ENCODE measurements at places on chromosomes 7 and 10.

- DNase-seq: no peak
Observed at GRCh38 chr7:158539711-158540146, 47.9 kb downstream of the PTPRN2 start.

- DNase-seq: no peak
Observed at GRCh38 chr7:149154056-149154455, 6.8 kb downstream of the ZNF398 start.

DNA sequence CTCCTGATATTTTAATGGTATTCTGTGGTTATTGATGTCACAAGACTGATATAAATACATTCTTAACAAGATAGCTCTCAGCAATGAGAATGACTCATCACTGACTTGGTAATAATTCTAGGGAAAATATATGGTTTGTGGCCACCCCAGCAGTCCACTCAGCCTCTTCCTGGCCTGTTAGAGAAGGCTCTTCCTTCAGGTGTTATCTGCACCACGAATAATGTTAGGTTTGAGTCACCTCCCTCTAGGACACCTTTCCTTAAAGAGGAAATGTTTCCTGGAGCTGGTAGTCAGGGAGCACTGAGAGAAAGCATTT, 163.3 kb downstream of the SVIL start:
- no peak for DNase-seq

GRCh38 chr7:158396982-158397862, 190.4 kb downstream of the PTPRN2 start:
- DNase-seq: no peak

DNA sequence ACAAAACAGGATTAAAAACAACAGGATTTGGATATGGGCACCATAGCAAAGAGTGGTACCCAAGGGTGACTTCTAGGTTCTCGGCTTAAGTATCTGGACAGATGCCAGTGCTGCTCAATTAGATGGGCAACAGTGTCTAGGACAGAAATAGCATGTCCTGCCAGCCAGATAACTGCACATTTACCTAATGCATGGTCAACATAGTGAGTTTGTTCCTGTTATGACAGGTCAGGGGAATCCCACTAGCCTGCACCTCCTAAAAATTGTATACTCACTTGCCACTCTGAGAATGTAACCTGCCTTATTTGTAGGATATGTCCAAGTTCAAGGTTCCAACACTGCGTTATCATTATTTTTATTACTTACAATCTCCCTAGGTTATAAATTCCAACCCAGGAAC, 471.7 kb downstream of the GRM8 start:
- DNase-seq: no peak

GRCh38 chr7:140694592-140694991, 1.9 kb upstream of the NDUFB2 start:
- no peak for DNase-seq

DNA sequence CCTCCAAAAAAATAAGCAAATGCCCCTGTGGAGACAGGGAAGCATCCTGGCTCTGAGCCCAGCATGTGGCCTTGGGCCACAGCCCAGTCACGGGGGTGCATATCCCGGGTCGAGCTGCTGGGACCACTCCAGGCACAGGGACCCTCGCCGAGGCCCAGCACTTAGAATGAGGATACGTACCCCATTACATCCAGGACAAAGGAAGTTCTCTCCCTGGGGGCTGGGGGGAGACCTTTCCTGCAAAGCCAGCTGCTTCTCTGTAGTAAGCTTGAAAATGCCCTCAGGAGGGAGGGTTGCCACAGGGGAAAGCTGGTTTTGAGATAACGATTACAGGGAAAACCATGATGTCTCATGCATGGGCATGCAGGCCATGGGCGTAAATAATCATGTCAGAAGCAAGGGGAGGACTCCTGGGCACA, 75.5 kb downstream of the HIPK2 start:
- DNase-seq: no peak

DNA sequence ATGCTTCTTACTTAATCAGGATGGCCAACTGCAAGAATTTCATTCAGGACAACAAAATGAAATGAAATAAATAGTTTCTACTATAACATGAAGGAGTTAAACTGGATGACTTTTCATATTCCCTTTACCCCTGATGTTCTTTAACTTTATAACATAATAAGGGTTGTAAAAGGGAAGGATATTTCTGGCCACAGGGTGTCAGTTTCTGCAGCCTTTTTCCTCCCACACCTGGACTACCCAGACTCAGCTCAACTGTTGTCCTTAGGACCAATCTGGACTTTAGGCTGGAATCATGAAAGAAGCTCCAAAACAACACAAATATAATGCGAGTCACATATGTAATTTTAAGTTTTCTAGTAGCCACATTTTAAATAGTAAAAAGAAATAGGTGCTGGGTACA, 43.4 kb downstream of the PRPS1L1 start:
- no peak for DNase-seq

- no peak for DNase-seq
Observed at GRCh38 chr7:11630355-11630754, 201.6 kb downstream of the THSD7A start.
